ENCODE measurements at places on chromosomes 3 and 15.
A peak's percentile ranks its signal among the peaks of the same experiment; 100 is the strongest.

DNA sequence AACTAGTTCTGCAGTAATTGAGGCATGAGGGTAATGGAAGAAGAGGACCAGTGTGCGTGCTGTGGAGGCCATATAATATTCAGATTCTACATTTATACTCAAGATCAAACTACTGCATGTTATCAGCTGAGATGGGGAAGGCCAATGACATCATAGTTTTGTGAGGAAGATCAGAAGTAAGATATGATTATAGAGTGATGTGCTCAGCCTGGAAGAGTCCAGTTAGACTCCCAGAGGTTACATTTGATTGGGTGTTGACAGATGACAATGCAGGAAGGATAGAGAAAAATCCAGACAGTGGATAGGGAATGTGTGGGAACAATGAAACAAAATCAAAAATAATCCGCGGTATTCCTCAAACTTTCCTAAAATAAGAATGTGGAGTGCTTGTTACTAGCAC lies 35.4 kb downstream of the GOLIM4 start:
- DNase-seq, result no peak

- no peak for DNase-seq
Observed at GRCh38 chr15:73165844-73166243, 113.6 kb downstream of the NEO1 start.

- DNase-seq, result no peak
Observed at GRCh38 chr3:128799653-128800052, 73.7 kb downstream of the RAB7A start.

- no peak for DNase-seq
Observed at GRCh38 chr15:88663141-88663621, 24.4 kb downstream of the ISG20 start.

DNA sequence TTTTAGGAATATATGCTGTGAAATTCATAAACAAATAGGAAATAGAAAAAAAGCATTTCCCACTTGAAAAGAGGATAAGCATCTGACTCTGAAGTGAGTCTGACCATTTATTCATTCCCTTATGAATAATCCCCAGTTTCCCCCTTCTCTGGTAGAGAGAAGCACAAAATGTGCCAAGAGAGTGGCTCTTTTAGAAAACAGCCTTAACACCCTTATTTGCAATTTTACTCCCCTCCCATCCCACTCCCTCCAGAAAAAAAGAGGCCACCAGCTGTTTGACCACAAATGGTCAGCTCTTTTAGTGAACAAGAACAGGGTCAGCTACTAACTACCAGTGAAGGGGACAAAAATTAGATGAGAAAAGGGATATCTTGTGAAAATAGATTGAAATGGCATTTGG lies 184.5 kb upstream of the ADAMTS9 start:
- no peak for DNase-seq

- DNase-seq, result no peak
Observed at GRCh38 chr3:122060040-122060698, 5.0 kb downstream of the CD86 start.

GRCh38 chr15:51322621-51323296 lies 15.6 kb downstream of the CYP19A1 start:
- no peak for DNase-seq

- DNase-seq, result no peak
Observed at GRCh38 chr15:25727116-25727515, 136.0 kb downstream of the ATP10A start.

DNA sequence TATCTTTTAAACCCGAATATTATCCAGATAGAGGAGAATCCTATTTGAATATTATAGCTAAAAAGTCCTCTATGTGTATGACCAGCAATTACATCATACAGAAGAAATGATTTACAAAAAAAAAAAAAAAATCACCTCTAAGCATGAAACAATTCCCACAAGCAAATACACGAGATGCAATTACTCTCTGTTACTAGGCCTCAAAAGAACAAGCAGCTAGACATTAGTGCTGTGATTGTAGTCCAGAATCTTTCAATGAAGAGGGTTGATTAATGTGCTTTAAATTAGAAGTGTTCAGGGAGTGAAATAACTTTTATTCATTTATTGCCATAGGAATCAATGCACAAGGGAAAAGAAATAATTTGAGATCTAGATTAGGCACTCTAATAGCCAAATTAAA lies 1379.5 kb upstream of the GBE1 start:
- no peak for DNase-seq

GRCh38 chr15:92033723-92034122 lies 180.2 kb downstream of the SLCO3A1 start:
- DNase-seq, result no peak

GRCh38 chr3:190492966-190493365 lies 20.9 kb upstream of the IL1RAP start:
- DNase-seq, result no peak

DNA sequence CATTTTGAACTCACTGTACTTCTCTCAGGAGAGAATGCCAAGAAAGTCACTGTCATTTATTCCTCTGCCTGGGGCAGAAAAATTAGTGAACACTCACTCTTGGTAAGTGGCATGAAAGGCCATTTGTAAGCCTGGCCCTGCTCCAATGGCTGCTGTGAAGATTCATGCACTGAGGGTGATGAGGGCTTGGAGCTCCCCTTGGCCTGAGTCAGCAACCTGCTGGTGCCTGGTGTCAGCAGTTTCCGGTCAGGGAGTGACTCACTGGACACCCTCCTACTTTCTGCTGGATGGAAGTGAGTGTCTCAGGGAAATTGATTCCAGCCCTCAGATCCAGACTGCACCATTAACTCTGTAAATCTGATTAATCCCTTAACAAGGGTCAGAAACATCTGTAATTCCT lies 37.6 kb downstream of the TRA2B start:
- no peak for DNase-seq

DNA sequence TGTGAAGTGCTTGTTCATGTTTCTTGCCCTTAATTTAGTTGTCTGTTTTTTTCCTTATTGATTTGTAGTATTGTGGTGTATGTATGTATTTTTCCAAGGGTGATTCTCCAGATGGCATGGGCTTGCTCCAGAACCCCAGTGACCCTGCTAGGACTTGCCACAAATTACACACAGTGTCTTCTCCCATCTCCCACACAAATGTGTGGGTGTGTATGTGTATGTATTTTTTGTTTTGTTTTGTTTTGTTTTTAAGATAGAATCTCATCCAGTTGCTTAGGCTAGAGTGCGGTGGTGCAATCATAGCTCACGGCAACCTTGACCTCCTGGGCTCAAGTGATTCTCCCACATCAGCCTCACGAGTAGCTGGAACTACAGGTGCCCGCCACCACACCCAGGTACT lies 36.2 kb upstream of the ARID3B start:
- DNase-seq, result no peak

DNA sequence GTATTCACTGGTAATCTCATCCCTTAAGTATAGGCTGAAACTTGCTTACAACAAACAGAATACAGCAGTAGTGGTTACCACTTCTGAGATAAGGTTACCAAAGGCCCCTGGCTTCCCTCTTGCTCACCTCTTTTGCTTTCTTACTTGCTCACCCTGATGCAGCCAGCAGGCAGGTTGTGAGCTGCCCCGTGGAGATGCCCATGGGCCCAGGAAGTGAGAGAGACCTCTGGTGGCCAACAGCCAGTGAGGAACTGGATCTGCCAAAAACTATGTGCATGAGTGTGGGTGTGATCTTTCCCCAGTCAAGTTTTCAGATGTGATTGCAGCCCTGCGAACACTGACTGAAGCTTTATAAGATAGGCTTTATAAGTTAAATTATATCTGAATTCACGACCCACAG lies 48.7 kb downstream of the NMNAT3 start:
- DNase-seq, result no peak

- DNase-seq, result peak; percentile 15
Observed at GRCh38 chr3:49339581-49339940, 292 bp downstream of the USP4 start.

DNA sequence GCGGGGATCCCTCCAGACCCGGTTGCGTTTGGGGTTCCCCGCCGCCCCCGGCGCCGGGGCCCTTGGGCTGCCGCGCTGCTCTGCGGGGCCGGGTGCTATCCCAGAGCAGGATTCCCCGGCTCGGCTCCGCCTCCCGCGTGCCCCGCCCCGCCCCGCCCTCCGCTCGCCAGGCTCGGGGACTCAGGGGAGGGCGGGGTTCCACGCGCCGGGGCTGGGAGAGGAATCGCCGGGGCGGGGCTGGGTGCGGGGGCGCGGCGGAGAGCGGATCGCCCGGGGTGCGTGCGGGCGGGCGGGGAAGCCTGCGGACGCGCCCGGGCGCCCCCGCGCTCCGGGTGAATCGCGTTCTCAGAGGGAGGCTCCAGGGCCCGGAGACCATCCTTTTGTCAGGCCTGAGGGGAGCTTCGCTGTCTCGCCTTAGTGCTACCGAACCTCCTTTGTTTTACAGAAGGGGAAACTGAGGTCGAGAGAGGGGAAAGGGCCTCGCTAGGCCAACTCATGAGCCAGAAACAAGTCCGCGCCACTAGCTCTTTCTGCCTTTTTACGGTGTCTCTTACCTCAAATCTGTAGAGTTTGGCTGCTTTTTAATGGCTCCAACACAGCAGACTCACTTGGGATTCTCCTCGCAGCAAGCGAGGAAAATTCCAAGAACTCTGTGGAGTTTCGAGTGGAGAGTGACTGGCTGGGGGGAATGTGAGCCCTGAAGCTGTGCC lies at the start of gene TMEM158:
TMEM158 (minus strand) TSS at position 82 of the 710 bp plus-strand sequence. CDS start 260 bp downstream, outside the sequence.
- peak; percentile 65 for DNase-seq

DNA sequence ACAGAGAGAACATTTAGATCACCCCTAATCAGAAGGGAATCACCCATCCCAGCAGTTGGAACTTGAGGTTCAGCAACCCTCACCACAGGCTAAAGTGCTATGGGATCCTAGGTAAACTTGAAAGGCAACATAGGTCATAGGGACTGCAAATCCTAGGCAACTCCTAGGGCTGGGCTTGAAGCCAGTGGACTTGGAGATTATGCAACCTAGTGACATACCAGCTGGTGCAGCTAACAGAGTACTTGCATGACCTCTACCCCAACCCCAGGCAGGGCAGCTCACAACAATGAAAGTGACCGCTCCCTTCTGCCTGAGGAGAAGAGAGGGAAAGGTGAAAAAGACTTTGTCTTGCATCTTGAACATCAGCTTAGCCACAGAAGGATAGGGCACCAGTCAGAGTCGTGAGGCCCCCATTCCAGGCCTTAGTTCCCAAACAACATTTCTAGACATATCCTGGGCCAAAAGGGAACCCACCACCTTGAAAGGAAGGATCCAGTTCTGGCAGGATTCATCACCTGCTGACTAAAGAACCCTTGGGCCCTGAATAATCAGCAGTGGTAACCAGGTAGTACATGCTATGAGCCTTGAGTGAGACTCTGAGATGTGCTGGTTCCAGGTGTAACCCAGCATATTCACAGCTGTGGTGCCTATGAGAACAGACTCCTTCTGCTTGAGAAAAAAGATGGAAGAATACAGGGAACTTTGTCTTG lies 37.6 kb upstream of the FBN1 start:
- no peak for DNase-seq

DNA sequence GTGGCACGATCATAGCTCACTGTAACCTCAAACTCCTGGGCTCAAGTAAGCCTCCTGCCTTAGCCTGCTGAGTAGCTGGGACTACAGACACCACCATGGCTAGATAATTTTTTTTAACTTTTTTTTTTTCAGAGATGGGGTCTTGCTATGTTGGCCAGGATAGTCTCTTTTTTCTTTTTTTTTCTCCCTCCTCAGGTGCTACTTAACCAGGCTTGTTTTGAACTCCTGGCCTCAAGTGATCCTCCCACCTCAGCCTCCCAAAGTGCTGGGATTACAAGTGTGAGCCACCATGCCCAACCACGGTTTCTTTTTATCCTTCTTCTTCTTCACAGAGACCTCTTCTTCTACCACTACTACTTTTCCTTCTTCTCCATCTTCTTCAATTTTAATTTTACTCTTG lies 53.8 kb upstream of the MAP4 start:
- DNase-seq, result no peak

- DNase-seq, result no peak
Observed at GRCh38 chr15:90620379-90621067, 90.8 kb downstream of the CRTC3 start.

DNA sequence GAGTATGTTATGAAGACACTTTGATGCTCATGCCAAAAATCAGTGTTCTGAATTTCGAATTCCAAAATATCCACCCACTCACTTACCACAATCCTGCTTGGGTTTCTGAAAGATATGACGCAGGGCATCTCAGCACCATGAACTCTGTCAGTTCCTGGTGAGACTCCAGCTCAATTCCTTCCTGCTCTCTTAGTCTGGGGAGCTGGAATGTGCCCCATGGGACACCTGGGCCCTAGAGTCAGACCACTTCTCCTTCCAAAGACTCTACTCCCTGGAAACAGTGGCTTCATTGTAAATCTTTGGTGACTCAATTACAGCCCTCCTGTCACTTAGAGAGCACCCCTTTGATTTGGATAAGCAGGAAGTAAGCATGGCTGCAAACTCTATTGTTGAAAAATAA lies 50.5 kb downstream of the CD86 start:
- DNase-seq, result no peak

DNA sequence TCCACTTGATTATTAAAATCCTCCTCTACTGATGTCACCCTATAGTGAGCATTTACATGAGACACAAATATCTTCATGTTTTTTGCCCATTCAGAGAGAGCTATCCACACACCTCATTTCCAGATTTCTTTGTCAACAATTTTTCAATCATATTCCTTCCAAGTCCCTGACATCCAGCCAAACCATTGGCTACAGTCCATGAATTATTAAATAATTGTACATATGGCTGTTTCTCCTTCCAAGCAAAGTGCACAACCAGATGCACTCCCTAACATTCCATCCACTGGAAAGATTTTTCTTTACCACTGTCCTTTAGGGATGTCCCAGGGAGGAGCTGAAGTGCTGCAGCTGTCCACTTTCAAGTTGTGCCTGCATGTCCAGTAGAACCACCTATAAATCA lies 328.0 kb upstream of the MDFIC2 start:
- no peak for DNase-seq

GRCh38 chr15:59339252-59339672 lies 33.4 kb downstream of the MYO1E start:
- DNase-seq, result no peak

DNA sequence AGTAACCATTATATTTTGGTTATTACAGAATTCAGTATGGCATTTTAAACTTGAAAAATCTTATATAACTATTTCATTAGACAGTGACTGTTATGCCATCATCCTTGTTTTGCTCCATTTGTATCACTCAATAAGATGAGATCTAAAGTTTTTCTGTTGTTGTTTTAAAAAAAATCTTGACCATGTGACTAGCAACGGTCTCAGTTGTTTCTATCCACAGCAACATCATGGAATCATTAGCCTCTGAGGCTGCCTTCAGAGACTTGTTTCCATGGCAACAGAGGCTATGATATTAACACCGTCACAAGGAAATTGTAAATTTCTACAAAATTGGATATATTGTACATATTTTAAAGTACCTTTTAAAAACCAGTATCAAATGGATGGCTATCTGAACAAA lies 129.8 kb downstream of the DLG1 start:
- no peak for DNase-seq

GRCh38 chr3:136545664-136546268 lies 206.4 kb downstream of the STAG1 start:
- DNase-seq, result no peak

DNA sequence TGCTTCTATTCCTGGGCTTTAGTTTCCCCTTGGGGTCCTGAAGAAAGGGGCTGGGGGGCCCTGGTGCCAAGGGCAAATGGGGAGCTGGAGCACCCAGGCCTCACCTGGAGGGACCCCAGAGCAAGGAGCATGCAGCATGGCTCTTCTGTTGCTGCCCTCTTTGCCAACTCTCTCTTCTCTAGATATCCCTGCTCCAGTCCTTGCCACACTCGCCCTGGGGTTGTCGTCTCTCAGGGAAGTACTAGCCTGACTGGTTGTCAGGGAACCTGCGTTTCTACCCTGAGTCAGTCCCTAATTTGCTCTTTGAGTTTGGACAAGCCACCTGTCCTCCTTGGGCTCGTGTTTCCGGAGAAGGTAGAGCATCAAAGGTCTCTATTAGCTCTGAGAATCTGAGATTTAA lies 63.7 kb upstream of the UBE2Q2 start:
- no peak for DNase-seq

All from stimulated activated CD8-positive, alpha-beta memory T cell treated with anti-CD3 and anti-CD28 coated beads, Interleukin-12 subunit alpha, Interleukin-12 subunit beta, amount 100 ng/mL, for 4 hours (primary cell).